ENCODE measurements at places on chromosomes 16 and 17. TPM values are rescaled to one million over a fixed set of nuclear protein-coding genes. Genes with fewer than 3 reads are reported as not detected.
A peak's percentile ranks its signal among the peaks of the same experiment; 100 is the strongest.

GRCh38 chr16:63617047-63617989 is 1504.5 kb downstream of the CDH11 start:
- no peak for DNase-seq

GRCh38 chr16:25888868-25889267 is 197.1 kb downstream of the HS3ST4 start:
- DNase-seq: peak; percentile 77

- no peak for DNase-seq
Observed at GRCh38 chr16:77359065-77359502, 75.8 kb downstream of the ADAMTS18 start.

DNA sequence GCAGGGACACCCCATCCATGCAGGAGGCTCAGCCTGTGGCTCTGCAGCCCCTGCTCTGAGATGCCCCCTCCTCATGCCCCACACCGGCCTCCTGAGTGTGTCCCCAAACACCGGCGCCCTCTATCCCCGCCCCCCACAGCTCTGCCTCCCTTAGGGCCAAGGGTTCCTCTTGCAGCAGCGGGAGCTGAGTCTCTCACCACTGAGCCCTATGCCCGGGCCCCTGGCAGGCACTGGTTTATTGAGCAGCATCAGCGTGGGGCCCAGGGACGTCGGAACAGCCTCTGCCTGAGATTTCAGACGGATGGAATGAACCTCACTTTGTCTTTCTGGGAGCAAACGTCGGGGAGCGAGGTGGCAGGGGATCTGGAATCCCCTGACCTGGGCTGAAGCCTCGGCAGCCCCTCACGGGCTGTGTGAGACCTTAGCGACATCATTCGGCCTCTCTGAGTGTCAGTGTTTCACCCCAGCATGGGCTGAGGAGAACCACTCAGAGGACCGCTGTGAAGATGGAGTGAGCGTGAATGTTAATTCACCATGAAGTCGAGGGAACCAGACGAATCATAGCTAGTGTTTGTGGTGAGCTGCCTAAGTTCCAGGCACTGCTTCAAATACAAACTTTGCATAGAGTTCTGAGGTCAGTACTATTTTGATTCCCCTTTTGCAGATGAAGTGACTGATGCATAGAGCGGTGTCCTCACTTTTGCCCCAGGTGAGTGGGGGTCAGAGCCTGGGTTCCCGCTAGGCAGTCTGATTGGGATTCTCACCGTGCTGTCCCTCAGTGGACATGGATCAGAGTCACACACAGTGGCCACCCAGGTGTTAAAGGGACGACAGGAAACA is 5.3 kb upstream of the C16orf74 start:
- DNase-seq: no peak

DNA sequence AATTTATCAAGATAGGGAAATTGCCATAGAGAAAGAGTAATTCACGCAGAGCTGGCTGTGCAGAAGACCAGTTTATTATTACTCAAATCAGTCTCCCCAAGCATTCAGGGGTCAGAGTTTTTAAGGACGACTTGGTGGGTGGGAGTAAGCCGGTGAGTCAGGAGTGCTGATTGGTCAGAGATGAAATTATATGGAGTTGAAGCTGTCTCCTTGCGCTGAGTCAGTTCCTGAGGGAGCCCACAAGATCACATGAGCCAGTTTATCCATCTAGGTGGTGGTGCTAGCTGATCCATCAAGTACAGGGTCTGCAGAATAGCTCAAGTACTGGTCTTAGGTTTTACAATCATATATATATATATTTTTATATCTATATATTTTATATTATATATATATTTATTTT is 6.0 kb upstream of the AQP8 start:
- no peak for DNase-seq

DNA sequence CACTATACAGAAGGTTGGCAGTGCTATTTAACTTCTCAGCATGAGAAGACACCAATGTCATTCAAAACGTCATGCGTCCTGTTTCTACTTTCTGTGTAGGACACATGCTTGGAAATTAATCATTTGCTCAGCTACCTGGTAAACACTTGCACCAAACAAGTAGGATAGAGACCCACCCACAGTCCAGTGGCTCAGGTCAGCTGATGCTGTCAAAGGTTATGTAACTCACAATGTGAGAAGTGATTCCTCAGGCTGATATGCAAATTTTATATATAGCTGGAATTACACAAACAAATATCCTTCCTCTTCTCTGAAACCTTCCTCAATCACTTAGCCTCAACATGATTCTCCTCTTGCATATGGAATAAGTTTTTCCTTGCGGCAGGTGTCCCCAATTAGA is 59.6 kb downstream of the ZZEF1 start:
- no peak for DNase-seq

- DNase-seq: no peak
Observed at GRCh38 chr17:81091774-81092517, 57.0 kb downstream of the BAIAP2 start.

- no peak for DNase-seq
Observed at GRCh38 chr17:76336756-76337412, 16.8 kb downstream of the PRPSAP1 start.

DNA sequence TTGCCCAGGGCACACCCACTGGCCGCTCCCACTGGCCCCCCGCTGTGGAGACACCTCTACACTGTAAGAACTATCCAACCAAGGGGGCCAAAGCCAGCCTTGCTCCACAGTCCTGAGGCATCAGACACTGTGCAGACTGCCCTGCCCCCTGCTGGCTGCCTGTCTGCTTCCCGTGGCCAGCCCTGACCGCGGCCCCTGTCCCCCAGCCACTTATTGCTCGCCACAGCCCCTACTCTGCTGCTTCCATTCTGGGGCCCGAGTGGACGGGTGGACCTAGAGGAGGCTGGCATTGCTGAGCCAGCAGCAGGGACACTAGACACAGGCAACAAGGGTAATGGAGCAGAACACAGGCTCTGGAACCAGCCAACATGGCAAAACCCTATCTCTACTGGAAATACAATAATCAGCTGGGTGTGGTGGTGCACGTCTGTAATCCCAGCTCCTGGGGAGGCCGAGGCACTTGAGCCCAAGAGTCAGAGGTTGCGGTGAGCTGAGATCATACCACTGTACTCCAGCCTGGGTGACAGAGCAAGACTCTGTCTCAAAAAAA is 19.7 kb upstream of the LRRC37A3 start:
- no peak for DNase-seq

DNA sequence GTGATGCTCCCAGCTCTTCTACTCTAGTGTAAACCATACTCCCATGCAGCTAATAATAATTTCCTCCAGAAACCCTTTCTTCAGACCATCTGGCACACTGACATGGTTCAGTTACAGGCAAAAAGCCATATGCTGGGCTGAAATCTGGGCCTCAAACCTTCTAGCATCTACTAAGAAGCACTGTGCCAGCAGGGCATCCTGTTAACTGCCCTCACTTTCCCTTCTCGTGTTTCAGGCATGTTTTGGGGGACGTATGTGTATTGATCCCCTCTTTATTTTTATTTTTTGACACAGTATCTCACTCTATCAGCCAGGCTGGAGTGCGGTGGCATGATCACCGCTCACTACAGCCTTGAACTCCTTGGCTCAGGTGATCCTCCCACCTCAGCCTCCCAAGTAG is 33.3 kb downstream of the STAT5A start:
- no peak for DNase-seq

GRCh38 chr16:46757339-46758050 is 9.4 kb upstream of the MYLK3 start:
- no peak for DNase-seq

DNA sequence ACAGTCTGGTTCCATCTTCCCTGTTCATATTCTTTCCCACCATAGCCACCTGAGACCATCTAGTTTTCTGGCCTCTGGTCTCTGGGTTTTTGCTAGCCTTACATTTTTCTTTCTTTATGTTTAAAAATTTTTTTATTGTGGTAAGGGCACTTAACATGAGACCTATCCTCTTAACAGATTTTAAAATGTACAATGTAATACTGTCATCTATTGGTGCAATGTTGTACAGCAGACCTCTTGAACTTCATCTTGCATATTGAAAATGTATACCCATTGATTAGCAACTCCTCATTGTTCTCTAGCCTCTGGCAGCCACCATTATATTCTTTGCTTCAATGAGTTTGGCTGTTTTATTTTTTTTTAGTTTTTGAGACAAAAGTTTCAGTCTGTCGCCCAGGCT is 39.2 kb downstream of the ITGAM start:
- no peak for DNase-seq

DNA sequence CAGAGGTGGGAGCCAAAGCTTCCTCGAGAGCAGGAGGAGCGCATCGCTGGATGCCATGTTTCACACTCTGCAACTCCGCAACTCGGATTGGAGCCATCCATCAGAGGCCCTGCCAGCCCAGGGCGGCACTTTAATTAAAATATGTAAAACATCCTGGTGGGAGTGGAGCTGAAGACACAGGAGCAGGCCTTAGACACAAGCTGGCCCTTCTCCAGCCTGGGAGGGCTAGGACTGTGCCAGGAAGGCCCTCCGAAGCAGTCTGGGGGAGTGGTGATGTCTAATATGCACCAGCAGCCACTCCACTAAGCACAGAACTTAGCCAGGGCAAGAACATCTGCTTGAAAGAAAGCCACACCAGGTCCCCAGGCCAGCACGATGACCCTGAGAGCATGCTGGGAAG is 5.8 kb upstream of the CCDC182 start:
- no peak for DNase-seq

GRCh38 chr17:1171953-1172352 is 7.8 kb downstream of the ABR start:
- no peak for DNase-seq

DNA sequence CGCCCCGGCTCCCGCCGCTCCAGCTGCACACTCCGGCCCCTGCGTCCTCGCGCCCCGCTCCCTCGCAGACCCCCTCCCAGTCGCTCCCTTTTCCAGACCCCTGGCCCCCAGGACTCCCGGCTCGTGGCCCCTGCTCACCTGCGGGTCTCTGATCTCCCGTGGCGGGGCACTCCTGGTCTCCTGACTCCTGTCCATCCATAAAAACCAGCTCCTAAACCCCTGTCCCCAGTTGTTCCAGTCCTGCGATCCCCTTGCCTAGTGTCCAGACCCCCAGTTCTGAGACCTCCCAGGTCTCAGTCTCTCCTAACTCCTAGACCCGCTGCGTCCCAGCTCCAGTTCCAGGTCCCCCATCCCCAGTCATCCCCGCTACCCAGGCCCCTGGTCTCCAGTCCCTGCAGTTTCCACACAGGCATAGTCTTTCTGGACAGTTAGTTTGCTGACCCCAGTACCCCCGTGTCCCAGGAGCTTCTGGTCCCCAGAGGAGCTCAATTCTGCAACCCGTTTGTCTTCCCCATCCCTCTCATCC is 379 bp downstream of the SNX29 start:
- DNase-seq: no peak

DNA sequence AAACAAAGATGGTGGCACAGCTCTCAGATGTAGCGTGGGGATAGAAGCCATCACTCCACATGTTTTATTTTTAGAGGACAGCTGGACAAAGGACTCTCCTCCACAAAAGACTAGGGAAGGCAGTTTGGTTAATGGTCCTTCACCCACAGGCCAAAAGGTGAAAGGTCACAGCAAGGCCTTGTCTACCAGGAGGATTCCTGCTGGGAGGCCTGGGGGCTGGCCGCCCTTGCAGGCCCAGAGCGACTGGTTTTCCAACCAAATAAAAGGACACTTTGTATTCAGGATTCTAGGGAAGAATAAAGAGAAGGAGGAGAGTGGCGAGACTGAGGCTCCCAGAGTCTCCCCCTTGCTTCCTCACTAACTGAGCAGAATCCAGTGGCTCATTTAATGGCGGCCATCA is 94.3 kb downstream of the AXIN2 start:
- no peak for DNase-seq

The BCL6B gene
- total RNA-seq: 7.6 TPM

The CA4 gene
- total RNA-seq: 3.2 TPM

The ARHGAP44 gene
- 5.7 TPM for total RNA-seq

The ADAM11 gene
- total RNA-seq: 0.89 TPM

The PSMC3IP gene
- total RNA-seq: 3.2 TPM

The XAF1 gene
- 19.4 TPM for total RNA-seq

The CCL3 gene
- 7.9 TPM for total RNA-seq

Measured in skin of body (tissue), 3 donors.